ENCODE measurements at places on chromosomes 6 and 20.

- peak; percentile 56 for DNase-seq
These were observed 1.5 kb downstream of the E2F3 start for GRCh38 chr6:20403070-20403765.

DNA sequence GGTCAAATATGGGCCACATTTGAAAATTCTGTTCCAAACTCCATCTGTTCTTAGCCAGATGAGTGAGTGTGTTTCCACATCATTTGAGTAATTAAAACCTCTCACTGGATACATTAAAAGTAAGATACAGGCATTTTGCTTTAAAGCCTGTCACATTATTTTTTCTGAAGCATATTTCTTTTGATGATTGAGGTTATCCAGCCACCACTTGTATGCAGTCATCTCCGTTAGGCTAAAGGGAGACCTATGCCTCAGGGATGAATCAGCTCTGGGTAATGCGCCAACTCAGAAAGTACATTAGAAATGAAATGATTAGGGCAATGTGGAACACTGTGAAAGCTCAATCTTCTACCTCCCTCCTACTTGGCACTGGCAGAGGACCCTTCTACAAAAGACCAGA is 90.7 kb downstream of the SNAP25 start:
- DNase-seq = no peak

DNA sequence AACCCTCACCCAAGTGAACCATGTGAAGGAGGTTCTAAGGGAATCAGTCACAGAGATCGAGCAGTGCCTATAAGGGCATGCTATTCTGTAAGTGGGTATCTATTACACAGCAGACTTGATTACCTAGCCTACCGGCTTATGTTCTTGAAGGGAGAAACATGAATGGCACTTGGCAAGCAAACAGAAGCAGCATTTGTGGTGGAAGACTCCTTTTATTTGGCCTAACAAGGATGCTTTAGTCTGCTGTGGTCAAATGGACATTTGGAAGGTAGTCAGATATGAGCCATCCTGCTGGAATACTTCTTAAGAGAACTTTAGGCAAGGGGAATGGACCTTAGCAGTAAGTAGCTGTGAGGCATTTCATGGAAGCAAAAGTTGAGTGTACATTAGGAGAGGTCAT is 126.3 kb downstream of the COL12A1 start:
- DNase-seq = no peak

- DNase-seq = no peak
These were observed 72.3 kb downstream of the LYRM2 start for GRCh38 chr6:89566008-89566800.

DNA sequence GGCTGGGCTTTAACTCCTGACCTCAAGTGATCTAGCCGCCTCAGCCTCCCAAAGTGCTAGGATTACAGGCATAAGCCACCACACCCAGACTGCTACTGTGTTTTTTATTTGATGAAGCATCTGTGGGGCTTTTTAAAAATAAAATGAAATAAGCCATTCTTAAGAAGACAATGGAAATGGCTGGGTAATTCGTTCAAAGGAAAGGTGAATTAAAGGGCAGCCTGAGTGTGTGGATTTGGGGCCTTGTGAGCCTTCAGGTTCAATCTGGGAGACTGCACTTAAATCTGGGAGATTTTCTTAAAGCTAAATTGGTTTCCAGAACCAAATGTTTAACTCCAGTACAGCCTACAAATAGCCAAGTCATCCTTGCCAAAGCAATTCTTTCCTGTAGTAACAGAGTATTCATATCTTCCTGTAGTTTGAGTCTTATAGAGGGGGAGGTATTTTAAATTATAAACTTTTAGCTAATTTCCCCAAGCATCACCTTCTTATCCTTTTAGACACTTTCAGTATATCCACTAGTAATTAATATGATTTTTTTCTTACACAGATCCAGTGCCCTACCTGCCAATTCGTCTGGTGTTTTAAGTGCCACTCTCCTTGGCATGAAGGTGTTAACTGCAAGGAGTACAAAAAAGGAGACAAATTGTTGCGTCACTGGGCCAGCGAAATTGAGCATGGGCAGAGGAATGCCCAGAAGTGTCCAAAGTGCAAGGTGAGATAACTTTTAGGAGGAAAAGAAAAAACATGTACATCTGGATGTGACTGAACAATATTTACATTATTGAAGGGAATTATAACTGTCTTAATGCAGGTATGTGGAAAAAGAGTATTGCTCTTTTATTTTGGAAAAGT is 95.4 kb downstream of the RNF217 start:
- no peak for DNase-seq

- DNase-seq = no peak
These were observed 143.6 kb downstream of the RCAN2 start for GRCh38 chr6:46347669-46348068.

GRCh38 chr6:129099696-129100095 is 216.8 kb downstream of the LAMA2 start:
- no peak for DNase-seq

DNA sequence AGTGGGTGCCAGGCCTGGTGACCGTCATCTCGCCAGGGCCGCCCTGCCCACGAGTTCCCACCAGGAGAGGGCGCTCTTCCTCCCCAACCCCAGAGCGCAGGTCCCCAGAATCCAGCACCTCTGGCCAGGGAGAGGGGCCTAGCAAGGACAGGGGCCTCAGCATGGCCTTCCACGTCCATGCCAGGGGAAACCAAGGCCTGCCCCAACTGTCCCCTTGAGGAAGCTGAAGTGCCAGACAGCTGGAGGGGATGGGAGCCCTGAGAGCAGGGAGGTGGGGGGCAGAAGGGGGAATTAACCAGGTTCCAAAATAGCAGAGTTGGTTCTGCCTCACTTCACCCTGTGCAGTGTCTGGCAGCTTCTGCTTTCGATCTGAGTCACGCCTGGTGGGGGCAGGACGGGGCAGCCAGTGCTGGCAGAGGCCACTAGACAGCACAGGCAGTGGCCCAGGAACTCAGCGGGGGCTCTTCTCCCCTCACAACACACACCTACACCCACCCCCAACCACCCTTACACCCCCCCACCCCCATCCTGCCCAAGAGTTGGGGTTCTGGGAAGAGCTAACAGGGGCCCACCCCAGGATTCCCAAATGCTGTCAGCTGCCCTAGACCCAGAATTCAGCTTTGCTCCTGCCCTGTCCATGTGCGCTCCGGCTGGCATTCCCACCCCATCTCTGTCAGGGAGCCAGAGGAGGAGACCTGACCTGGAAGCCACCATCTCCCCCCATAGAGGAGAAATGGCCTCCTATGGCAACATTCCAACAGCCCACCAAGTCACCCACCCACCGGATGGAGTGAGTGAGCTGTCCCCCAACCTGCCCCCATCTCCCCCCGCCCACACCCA is 29.2 kb downstream of the TFEB start:
- no peak for DNase-seq

- DNase-seq = no peak
These were observed 131.8 kb upstream of the PTPN1 start for GRCh38 chr20:50378170-50379000.

DNA sequence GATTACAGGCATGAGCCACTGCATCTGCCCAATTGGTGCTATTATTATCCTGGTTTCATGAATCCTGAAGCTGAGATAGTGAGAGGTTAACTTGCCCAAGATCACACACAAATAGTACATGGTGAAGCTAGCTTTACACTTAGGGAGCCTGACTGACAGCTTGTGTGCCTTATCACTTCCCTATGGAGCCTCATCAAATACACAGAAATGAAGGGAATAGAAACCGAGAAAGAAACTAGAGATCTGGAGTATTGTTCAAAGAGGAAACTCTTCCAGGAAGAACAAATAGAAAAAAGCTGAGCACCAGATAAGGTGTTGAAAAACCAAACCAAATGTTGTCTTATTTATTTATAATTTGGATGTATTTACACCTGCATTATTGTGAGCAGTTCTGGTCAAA is 155.0 kb upstream of the CITED2 start:
- DNase-seq = no peak

- no peak for DNase-seq
These were observed 510.2 kb downstream of the RNF144B start for GRCh38 chr6:18897350-18897749.

- DNase-seq = no peak
These were observed 34.1 kb downstream of the PRPH2 start for GRCh38 chr6:42688281-42688680.

- peak; percentile 6 for DNase-seq
These were observed 18.3 kb downstream of the SLC16A10 start for GRCh38 chr6:111105578-111105977.

DNA sequence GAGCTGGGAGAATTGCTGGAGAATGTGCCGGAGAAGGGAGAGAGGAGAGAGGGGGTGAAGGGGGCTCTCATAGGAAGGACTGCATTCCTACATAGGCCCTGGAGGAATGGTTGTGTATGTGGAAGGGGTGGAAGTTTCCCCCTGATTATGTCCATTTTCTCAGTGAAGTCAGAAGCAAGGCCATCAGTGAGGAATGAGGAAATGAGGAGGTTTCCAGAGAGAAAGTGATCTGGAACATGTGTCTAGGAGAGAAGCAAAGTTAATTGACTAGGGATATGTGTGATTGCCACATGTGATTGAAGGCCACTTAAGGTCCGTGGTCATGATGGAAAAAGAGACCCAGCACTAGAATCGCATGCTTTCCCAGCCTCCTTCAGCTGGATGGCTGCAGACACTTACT is 42.3 kb downstream of the TBPL1 start:
- DNase-seq = no peak

DNA sequence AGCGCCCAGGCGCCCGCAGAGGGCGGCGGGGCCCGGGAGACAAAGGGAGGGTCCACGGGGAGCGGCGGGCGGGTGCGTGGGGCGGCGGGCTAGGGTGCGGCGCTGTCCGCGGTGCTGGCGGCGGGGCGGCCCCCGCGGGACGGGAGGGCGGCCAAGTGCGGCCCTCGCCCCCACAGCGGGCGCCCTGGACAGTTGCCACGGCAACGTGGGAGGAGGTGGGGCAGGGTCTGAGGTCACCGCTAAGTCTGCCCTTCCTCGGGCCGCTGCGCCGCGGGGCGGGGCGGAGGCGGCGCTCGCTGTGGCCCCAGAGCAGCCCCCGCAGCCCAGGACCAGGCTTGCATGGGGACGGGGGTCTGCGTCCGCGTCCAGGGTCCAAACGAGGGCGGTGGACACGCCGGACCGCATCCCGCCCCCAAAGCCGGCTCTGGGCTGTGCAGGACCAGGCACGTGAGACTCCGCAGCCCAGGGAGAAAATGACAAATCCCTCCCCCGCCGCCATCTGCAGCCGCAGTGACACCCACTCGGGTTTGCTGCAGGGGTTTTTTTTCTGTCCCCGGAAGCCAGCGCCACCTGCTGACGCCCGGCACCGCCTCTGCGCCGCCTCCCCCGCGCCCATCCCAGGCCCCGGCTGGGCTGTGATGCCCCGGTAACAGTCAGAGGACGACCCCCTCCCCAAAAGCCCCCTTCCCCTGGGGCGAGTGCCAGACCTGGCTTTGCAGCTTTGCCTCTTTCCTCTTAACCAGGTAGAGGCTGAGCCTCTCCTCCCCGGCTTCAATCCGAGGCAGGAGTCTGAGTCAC is 36.8 kb downstream of the YTHDF1 start:
- DNase-seq = no peak

DNA sequence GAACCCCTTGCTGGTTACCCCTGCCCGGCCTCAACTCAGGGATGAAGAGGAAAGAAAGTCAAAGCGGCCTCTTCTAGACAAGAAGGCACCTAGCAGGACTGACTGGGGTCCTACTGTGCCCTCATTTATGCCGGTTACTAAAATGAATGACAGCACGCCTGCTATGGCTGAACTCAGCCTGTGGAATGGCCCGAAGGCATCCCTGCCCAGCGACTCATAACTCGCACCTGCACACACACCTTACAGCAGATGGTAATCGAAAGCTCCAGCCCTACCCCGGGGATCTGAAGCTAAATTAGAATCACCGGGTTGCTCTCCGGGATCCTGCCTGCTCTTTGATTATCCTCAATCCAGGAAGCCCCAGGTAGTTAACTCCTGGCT is 747 bp upstream of the TXNDC5 start:
- DNase-seq = no peak

DNA sequence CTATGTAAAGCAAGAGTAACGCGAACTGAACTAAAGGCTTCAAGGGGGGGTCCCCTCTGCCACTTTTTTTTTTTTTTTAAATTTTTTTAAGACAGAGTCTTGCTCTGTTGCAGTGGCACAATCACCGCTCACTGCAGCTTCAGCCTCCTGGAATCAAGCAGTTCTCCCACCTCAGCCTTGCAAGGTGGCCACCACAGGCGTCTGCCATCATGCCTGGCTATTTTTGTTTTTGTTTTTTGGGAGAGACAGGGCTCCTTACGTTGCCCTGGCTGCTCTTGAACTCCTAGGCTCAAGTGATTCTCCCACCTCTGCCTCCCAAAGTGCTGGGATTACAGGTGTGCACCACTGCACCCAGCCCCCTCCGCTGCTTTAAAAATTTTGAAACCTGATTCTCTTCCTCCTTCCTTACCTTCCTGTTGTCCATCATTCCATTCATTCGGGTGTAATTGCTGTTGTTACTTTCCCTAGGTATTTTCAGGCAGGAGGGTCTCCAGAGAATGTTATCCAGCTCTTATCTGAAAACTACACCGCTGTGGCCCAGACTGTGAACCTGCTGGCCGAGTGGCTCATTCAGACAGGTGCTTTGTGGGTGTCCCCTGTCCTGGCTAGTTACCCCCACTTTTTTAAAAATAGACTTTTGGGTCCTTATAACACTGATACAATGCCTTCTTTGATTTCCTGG is 5.4 kb downstream of the NELFCD start:
- no peak for DNase-seq

- DNase-seq = no peak
These were observed 237.0 kb upstream of the TAB2 start for GRCh38 chr6:149080511-149080910.

- DNase-seq = no peak
These were observed 68.1 kb upstream of the TXNDC5 start for GRCh38 chr6:7978736-7979135.

Measured in NCI-H187 (cell line).